ENCODE measurements at places on chromosomes 5 and 9. TPM values are rescaled to one million over a fixed set of nuclear protein-coding genes. Genes with fewer than 3 reads are reported as not detected.

The SPINK7 gene
- not detected for total RNA-seq

The SLC6A7 gene
- not detected for total RNA-seq

The CYSRT1 gene
- 2.2 TPM for total RNA-seq

The PTTG1 gene
- 2.4 TPM for total RNA-seq

The C5orf46 gene
- total RNA-seq = not detected

The TMEFF1 gene
- not detected for total RNA-seq

The ANKRD34B gene
- not detected for total RNA-seq

The IFNA2 gene
- total RNA-seq = not detected

The GPX3 gene
- total RNA-seq = 1,751 TPM

The PTGDS gene
- total RNA-seq = 42.0 TPM

The SLC9A3 gene
- 5.0 TPM for total RNA-seq

The TSTD2 gene
- 19.3 TPM for total RNA-seq

The TTC16 gene
- 0.14 TPM for total RNA-seq

The SLC6A19 gene
- not detected for total RNA-seq

The SLC24A2 gene
- 0.69 TPM for total RNA-seq

The ASPN gene
- 1.7 TPM for total RNA-seq

The DND1 gene
- total RNA-seq = 0.28 TPM

The BRD8 gene
- total RNA-seq = 71.4 TPM

The SLC46A2 gene
- not detected for total RNA-seq

The F2RL2 gene
- 0.08 TPM for total RNA-seq

The NRARP gene
- 3.2 TPM for total RNA-seq

The CHMP5 gene
- 114 TPM for total RNA-seq

The ACTBL2 gene
- not detected for total RNA-seq

The CD274 gene
- 0.66 TPM for total RNA-seq

The BHMT gene
- total RNA-seq = 0.57 TPM

The MLANA gene
- total RNA-seq = not detected

The PAEP gene
- not detected for total RNA-seq

The JAKMIP2 gene
- 8.3 TPM for total RNA-seq

The CDC20B gene
- not detected for total RNA-seq

The CENPP gene
- total RNA-seq = 7.2 TPM

The EIF4EBP3 gene
- total RNA-seq = 7.3 TPM

The STC2 gene
- total RNA-seq = 0.48 TPM

The ANKRD20A1 gene
- total RNA-seq = 1.1 TPM

The PCDHGB6 gene
- total RNA-seq = 11.5 TPM

The C9orf50 gene
- not detected for total RNA-seq

The LCN6 gene
- total RNA-seq = not detected

The INSYN2B gene
- 0.87 TPM for total RNA-seq

The PCDHGB1 gene
- 1.6 TPM for total RNA-seq

The BTNL8 gene
- total RNA-seq = 0.96 TPM

The PPP3R2 gene
- total RNA-seq = not detected

The CCL27 gene
- 0.33 TPM for total RNA-seq

The ZFR gene
- total RNA-seq = 83.0 TPM

The SLC45A2 gene
- not detected for total RNA-seq

The FBP1 gene
- 43.6 TPM for total RNA-seq

The HK3 gene
- total RNA-seq = 2.8 TPM

The CDC25C gene
- 5.2 TPM for total RNA-seq

The CORO2A gene
- 0.71 TPM for total RNA-seq

The NUP214 gene
- total RNA-seq = 76.6 TPM

The SPINK4 gene
- total RNA-seq = 5.0 TPM

The TAS2R1 gene
- 0.06 TPM for total RNA-seq

The OR13C8 gene
- not detected for total RNA-seq

The RNF183 gene
- not detected for total RNA-seq

The IFNA4 gene
- total RNA-seq = not detected

The ELOVL7 gene
- total RNA-seq = 5.1 TPM

The ST8SIA4 gene
- total RNA-seq = 0.85 TPM

All from adrenal gland (tissue), 19 donors.